ENCODE measurements at places on chromosomes 2 and 18.

- no peak for DNase-seq
Observed at GRCh38 chr2:1223791-1224190, 189.5 kb upstream of the TPO start.

- peak; percentile 34 for DNase-seq
Observed at GRCh38 chr2:75582840-75583239, 22.1 kb upstream of the EVA1A start.

DNA sequence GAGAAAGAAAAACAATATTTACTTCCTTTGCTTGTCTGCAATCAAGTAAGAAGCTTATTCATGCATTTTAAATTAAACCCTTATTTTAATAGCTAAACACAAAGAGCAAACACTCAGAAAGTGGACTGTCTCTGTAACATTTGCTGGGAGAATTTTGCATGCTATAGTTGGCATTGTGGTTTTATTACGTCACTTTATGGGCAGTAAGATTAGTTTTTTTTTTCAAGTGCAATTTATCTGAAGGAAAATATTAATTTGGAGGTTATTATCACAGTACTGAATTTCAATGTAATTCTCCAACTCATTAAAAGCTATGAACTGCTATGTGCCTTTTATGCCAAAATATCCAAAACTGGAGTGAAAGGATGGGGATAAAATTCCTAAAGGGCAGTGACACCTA, 103.3 kb downstream of the TMEFF2 start:
- no peak for DNase-seq

DNA sequence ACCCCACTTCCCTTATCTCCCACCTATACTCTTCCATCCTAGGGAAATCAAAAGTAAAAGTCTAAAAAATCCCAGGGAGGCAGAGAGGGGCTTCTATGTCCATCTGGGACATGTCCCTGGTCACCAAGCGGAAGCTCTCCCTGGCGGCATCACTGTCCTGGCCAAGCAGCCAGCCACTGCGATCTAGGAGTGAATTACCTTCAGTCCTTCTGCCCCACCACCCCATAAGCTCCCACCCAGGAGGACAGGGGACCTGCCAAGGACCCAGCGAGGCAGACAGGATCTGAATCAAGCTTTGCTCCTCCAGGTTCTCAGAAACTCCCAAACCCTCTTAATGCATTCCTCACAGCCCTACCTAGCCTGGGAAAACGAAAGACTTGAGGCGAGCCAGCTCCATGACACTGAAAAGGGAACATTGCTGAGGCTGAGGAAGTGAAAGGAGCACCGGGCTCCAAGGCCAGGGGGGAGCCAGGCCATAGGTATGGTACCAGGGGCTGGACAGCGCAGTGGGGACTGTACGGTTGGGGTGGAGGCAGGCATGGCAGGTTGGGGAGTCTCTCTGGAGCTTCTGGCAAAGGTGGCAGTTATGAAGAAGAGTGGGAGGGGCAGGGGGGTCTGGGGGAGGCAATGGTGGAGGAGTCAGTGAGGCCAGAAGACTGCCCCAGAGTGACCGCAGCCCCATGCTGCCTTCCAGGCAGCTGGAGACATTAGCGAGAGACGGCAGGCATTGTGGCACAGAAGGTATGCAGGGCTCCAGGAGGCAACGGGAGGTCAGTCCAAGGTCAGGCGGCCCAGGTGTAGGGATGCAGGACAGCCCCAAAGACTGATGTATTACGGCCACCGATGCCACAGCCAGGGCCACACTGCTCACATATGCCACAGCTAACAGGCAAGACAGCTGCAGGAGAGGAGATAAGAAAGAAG, 2.7 kb upstream of the SLC23A3 start:
- DNase-seq: no peak

- no peak for DNase-seq
Observed at GRCh38 chr2:192932376-192932775, 737.6 kb upstream of the TMEFF2 start.

- DNase-seq: no peak
Observed at GRCh38 chr2:170882758-170883157, 46.3 kb upstream of the GORASP2 start.

DNA sequence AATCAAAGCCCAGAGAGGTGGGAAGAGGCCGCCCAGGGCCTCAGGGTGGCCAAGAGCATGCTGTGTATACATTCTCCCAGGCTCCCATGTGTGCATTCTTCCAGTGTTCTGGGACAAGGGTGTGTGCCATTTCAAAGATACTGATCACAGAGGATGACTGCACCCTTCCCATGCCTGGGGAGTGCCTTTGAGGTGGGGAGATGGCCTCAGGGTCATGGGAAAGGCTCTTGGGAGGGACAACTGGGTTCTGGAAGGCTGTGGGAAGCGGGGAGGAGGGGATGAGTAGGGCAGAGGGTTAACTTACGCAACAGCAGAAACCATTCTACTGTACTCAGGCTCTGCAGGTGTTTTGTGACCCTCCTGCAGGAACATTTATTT, 40.9 kb downstream of the KLHL29 start:
- DNase-seq: peak; percentile 41

DNA sequence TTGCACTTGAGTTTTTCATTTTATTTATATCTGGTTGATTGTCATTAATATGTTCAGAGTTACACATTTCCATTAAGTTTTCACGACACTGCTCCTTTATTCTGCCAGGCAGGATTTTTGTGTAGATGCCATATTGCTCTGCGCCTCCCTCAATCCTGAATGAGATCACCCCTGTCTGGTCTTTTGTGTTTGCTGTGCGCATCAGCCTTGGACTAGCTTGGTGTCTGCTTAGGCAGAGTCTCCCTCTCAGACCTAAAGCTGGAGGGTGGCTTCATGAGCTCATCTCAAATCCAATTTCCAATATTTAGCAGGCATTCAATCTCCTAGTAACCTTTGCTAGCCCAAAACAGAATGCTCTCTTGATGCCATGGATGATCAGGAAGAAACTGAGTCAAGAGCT, 137.4 kb downstream of the SMAD7 start:
- no peak for DNase-seq

- DNase-seq: no peak
Observed at GRCh38 chr2:6301426-6301825, 564.3 kb downstream of the CMPK2 start.

GRCh38 chr2:208798698-208799097, 392.1 kb downstream of the PTH2R start:
- DNase-seq: no peak

GRCh38 chr18:378079-378478, 110.2 kb upstream of the THOC1 start:
- DNase-seq: no peak

DNA sequence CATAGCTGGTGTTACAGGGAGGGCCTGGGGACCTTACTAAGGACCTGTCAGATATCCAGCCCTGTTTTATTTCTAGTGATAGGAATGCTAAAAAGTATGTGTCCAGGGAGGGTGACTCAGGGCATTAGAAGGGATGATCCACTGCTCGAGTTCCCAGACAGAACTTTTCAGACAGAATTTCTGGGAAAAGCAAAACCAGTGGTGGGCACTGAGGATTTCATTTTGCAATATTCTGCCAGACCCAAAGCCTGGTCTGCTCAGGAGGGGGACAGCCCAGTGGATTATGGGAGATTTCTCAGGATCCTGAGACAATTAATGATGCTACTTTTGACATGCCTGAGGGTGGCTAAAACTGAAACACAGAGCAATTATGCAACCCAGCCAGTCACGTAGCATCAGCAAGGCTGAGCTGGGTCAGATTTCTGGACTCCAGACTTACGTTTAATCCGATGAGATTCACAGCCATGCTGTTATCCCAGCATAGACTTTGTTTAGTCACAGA, 4.7 kb upstream of the KCNE4 start:
- DNase-seq: peak; percentile 88

- DNase-seq: peak; percentile 74
Observed at GRCh38 chr2:37698931-37699481, 27.6 kb upstream of the CDC42EP3 start.

GRCh38 chr2:195486987-195487644, 169.9 kb upstream of the SLC39A10 start:
- peak; percentile 79 for DNase-seq

DNA sequence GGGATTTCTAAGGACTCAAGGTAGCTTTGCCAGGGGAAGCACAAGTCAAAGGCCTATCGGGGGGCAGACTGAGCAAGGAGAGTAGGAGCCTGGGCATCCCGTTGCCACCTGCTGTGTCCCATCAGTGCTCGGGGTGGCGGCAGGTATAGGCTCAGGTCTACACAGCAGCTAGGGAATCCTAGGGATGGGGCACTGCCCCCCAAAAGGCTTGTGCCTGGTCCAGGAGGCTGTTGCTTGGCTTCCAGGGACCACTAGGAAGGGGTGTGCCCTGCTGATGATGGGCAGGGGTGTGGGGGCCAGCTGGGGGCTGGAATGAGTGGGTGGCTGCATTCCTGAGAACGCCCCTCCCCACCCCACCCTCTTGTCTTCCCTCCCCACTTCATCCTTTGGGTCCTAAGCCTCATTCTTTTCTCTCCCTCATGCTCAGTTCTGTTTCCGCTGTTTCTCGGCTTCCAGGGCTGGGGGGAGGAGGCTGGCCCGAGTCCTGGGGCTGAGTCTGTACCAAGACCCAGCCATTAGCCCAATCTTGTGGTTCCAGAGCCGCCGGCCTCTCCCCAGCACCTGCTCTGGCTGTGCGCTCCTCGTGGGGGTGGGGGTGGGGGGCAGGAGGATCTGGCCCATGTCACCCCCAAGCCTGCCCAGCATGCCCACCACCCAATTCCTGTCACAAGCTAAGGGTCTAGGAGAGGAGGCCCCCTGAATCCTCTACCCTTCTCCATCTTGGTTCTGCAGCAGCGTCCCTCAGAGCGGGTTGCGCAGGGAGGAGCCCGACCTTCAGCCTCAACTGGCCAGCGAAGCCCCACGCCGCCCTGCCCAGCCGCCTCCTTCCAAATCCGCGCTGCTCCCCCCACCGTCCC, 12.8 kb downstream of the SPEG start:
- peak; percentile 60 for DNase-seq

DNA sequence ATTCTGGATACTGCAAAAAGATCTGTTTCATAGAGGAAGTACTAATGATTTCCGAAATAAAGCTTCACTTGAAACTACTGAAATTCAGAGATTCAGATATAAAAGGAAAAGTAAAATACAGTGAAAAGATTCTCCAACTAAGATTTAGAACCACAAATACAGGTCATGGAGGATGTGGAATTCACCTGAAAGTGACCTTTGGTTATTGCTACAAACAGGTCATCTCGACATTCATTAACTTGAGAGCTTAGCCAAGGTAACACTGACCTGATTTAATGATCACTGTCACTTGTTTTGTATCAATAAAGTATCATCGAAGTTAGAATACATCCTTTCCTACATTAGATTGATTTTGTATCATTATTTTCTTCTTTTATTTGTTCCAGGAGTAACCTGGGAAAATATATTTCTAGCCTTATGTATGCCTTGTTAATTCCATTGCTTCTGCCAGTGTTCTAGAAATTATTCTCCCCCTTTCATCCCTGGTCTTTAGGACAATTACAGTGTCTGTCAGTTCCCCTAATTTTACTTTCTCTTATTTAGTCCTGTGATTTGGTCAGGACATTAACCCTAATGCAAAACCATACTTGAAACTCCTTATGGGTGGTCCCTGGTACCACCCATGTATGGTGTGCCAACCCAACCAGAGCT, 420.1 kb downstream of the LRP1B start:
- no peak for DNase-seq

DNA sequence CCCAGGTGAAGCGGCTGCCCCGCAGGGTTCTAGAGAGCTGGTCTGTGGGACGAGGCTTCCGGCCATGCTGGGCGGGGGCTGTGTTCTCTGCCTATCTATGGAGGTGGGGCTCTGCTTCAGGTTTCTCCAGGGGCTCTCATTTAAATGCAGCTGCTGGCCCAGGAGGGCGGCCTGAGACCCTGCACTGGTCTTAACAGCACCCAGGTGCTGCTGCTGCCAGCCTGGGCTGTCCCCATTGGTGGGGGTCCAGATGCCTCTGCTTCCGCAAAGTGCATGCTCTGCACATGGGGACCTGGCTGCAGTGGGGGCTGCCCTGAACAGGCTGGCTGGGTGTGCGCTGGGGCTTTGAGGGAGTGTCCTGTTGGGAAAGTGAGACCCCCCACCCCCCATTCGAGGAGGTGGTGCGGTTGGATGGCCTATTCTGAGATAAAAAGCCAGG, 29.7 kb upstream of the ALLC start:
- no peak for DNase-seq

DNA sequence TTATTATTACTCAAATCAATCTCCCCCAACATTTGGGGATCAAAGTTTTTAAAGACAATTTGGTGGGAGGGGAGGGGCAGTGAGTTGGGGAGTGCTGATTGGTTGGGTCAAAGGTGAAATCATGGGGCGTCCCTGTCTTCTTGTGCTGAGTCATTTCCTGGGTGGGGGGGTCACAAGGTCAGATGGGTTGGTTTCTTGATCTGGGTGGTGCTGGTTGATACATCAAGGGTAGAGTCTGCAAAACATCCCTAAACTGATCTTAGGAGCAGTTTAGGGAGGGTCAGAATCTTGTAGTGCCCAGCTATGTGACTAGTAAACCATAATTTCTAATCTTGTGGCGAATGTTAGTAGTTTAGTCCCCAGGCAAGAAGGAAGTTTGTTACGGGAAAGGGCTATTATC, 67.4 kb downstream of the MOGAT1 start:
- no peak for DNase-seq

GRCh38 chr2:174678395-174678794, 80.8 kb upstream of the WIPF1 start:
- DNase-seq: no peak

- DNase-seq: no peak
Observed at GRCh38 chr18:37242826-37243560, 322.6 kb downstream of the CELF4 start.

GRCh38 chr2:142131010-142131669, at the start of gene LRP1B:
Gene LRP1B (minus strand): TSS chr2:142131016. CDS start chr2:142130729, 287 bp downstream.
- peak; percentile 43 for DNase-seq

DNA sequence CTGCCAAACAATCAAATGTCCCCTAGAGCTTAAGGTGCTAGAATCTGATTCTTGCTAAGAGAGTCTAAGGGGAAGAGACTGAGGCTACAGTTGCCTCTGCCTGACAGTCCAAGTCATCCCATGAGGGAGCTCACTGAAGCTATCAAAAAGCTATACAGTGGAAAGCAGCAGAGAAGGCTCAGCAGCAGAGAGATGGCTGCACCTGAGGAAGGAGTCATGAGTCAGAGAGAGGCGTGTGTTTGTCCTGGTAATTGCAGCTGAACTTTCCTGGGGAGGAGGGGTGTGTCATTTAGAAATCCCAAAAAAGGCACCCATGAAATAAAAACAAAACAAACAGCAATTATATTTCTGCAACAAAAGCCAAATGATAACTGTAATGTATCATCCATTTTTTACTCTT, 305.2 kb upstream of the UBE2E3 start:
- DNase-seq: no peak

- DNase-seq: no peak
Observed at GRCh38 chr18:70273021-70273420, 15.8 kb upstream of the SOCS6 start.

All from astrocyte (in vitro differentiated cells and primary cell).